ENCODE measurements at places on chromosomes 7 and 10.

- no peak for DNase-seq
These were observed 394.8 kb upstream of the IGFBP3 start for GRCh38 chr7:46315891-46316290.

GRCh38 chr10:11197266-11197712 is 179.6 kb downstream of the CELF2 start:
- DNase-seq = no peak

GRCh38 chr7:102974366-102975236 is 61.8 kb downstream of the LRRC17 start:
- DNase-seq = no peak

GRCh38 chr7:50589364-50589763 is 24.2 kb upstream of the DDC start:
- no peak for DNase-seq

DNA sequence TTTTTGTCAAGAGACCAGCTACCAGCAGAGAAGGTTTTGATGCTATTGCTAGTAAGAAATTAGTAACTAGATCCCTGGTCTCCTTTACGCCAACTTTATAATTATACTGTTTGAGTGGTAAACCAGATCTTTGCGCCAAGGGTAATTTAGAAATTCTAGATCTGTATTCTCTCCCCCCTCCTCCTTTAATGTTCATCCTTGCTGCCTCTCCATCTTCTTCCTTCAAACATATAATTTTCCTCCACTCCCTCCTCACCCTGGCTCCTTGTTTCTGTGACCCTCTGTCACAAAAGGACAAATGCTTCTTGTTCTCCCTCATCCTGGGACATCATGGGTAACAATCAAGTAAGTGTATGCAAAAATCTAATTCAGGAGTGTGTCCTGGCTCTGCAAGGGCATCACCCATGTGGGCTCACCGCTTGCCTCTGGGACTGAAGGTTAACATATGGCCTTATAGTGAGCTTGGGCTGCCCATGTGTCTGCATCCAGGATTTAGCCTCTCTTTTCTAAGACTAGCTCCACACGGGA is 121.2 kb downstream of the BAMBI start:
- no peak for DNase-seq

DNA sequence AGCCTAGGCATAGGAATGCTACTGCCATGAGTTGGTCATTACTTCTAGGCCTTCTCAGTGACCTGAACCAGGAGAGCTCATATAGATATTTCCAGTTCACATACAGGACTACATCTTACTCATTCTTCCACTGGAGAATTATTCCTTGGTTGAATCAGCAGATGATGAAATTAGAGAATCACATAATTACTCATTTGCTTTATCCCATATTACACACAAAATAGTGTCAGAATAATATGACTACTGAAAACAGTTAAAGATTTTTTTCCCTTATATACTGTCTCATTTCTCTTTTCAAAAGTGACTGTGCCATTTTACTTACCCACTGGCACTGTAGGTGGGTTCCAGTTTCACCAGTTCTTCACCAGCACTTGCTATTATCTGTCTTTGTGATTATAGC is 18.5 kb downstream of the BMS1 start:
- no peak for DNase-seq

- no peak for DNase-seq
These were observed 206.2 kb upstream of the YAE1 start for GRCh38 chr7:39360038-39360437.

- no peak for DNase-seq
These were observed 212.1 kb downstream of the MACC1 start for GRCh38 chr7:20005081-20005480.

DNA sequence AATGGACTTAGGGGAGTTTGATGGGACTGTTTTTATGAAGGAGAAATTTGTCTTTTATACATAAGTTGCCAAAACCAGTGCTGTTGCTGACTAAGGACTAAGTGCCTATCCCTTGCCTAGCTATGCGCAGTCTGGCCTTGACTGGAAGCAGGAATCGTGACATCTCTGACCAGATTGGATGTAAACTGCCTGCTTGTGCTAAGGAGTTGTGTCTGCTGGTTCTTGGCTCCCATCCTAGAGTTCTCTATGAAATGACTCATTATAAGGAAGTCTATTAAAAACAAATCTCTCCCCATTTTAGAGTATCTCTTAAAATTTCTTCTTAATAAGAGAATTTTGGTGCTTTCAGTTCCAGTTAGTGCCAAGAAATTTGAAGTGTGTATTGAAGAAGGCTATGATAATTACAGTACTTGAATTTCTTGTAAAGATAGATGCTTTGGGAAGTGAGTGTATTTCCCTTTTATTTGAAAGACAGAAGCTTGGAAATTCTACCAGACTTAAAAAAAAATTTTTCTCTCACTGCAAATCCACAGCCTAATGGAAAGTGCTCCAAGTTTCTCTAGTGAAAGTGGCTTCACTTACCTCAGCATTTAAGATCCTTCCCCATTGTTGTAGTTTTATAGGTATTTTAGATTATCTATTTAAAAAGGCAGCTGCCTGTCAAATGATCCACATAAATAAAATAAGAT is 77.6 kb downstream of the BICC1 start:
- no peak for DNase-seq

DNA sequence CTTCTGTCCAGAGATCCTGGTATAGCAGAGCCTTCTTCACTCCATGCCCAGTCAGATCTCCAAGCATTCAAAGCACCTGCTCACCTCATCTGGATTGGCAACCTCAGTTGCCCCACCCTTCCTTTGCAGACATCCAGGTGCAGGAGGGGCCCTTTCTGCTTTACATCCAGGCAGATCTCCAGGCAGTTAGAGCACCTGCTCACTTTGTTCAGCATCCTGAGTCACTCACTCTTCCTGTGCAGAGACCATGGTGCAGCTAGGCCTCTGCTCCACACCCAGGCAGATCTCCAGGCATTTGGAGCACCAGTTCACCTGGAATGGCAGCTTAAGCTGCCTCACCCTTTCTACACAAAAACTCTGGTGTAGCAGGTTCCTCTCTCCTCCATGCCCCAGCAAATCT is 153.1 kb downstream of the CDK14 start:
- DNase-seq = no peak

DNA sequence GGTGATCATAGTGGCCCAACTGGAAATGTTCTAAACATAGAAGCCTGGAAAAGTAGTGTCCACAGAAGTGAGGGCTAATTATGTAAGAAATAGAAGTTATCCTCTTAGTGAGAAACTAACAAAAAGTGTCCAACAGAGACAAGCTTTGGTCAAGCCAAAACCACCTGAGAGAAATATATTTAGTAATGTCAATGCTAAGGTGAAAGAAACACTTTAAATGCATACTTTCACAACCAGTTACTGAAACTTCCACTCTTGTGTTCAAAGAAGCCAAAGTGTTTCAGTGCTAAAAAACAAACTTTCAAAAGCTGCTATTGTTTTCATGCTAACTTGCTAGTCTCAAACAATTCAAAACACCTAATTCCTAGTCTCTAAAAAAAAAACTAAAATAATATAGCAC is 18.1 kb downstream of the RAB11FIP2 start:
- DNase-seq = no peak
